NCI-H1417 treated with DMSO at 0.1 percent for 48 hours (cell line): ENCODE measurements at places on chromosomes 4 and X.

- DNase-seq = no peak
Observed at GRCh38 chrX:112164420-112164819, 81.8 kb upstream of the TRPC5 start.

GRCh38 chr4:81647388-81647787, 175.7 kb upstream of the RASGEF1B start:
- no peak for DNase-seq

DNA sequence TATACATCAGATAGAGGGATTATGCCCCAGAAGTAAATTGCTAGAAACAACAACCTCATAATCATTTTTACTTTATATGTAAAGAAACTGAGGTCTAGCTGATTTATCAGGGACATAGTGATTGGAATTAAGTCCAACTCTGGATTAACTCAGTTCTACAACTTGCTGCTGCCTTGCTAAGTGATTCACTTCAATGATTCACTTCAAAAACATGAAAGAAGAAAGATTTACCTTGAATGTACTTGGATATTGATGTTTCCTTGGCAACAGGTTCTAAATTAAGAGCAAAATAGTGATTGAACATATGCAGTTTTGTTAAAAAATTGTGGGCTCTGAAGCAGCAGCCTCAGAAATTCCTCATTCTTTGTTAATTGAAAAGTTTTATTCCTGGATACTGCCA, 99.8 kb upstream of the H2AZ1 start:
- no peak for DNase-seq

- no peak for DNase-seq
Observed at GRCh38 chr4:19711871-19712270, 539.8 kb upstream of the SLIT2 start.

DNA sequence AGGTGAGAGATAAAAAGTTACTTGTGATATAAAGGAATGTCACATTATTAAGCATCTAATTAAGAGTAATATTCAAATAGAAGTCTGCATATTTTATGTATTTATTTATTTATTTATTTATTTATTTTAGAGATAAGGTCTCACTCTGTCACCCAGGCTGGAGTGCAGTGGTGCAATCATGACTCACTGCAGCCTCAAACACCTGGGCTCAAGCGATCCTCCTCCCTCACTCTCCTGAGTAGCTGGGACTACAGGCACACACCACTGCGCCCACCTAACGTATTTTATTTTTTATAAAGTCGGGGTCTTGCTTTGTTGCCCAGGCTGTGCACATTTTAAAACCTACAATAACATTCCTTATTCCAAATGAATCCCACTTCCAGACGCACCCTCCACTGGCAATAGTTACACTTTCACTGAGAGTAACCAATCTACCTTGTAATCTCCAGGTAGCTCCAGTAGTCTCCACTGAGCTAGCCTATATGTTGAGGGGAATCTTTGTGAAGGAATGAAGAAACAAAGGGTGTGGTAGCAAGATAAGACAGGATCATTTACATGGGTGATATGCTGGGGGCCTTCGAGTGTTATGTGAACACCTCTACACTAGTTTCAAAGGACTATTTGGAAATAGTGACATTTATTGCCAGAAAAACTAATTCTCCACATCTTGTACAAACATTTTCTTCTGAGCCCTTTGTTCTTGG, 11.9 kb downstream of the SH3D19 start:
- no peak for DNase-seq

GRCh38 chrX:36963069-36963808, 44.9 kb upstream of the FAM47C start:
- DNase-seq = no peak

DNA sequence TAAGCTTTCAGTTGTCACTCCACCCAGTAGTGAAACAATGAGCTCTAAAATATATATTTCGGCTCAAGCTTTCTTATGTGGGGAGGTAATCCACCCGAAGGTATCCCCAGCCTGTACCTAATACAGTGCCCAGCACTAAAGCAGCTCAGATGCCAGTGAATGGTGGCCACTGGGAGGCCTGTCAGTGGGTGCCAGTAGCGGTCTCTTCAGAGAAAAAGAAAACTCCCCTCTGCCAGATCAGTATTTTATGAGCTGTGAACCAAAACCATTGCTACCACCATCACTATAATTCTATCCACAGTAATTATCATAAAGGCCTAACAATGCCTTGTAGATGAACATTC, 835 bp upstream of the NFKB1 start:
- no peak for DNase-seq

DNA sequence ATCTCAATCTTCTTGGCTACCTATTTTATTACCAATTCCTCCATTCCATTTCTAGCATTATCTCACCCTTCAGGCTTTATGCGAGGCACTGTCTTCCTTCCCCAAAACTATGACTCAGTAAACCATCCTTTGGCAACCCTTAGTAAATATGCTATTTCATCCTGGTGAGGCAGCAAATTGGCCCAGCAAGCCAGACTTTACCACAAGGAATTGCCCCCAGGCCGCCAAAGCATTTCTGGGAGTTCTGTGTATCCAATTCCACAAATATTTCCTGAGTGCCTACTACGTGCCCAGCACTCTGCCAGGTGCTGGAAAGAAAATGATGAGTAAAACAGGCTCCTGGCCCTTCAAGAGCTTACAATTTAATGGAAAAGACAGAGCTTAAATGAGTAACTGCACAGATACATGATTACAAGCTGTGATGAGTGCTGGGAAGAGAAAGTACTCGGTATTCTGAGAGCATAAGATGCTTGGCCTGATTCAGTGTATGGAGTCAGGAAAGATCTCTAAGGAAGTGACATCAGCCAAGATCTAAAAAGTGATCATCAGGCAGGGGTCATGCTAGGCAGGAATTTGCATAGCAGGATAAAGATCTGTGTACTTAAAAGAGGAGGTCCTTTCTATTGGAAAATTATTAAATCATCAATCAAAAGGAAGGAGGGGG, 193.8 kb downstream of the ADAMTS3 start:
- no peak for DNase-seq

GRCh38 chr4:127036296-127036695, 596.5 kb upstream of the INTU start:
- no peak for DNase-seq

DNA sequence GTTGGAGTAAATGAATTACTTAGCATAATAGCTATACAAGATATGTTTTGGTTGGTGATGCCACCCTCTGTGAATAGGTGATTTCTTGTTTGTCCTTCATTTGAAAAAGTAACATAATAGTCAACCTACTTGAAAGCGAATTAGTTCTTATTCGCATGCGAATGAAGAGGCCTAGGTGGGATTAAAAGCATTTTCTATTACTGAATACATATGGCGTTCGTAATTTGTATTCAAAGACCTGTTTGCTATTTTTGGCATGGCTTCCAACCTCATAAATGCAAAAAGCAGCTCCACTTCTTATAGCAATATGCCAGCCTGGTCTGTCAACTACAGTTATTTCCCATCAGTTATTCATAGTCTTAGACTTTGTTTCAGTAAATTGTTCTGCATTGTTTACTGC, 261.3 kb downstream of the TENM3 start:
- no peak for DNase-seq

- DNase-seq = no peak
Observed at GRCh38 chr4:72817012-72817411, 248.0 kb upstream of the ADAMTS3 start.
